ENCODE measurements at places on chromosomes 7 and 10. TPM values are rescaled to one million over a fixed set of nuclear protein-coding genes. Genes with fewer than 3 reads are reported as not detected.
A peak's percentile ranks its signal among the peaks of the same experiment; 100 is the strongest.

MSMB gene
- total RNA-seq, result not detected

COL28A1 gene
- total RNA-seq, result 0.19 TPM

LIPM gene
- total RNA-seq, result not detected

SPAM1 gene
- total RNA-seq, result not detected

TAF6 gene
- 63.7 TPM for total RNA-seq

WASHC2C gene
- total RNA-seq, result 24.2 TPM

DNA sequence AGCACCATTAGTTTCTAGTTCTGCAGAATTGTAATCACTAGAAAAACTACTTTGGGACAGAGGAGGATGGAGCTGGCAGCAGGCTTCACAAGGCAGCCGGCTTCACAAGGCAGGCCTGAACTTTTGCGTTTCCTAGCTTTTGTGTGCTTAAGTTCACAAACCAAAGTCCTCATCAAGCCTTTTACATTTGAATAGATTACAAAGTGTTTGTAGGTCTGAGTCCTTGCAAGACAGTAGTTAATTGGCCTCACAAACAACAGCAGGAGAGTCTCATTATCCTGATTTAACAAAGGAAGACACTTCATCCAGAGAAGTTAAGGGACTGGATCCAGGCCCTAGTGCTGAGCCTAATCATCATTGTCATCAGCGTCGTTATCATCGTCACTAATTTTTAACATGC, 147.8 kb upstream of the AUTS2 start:
- no peak for DNase-seq
- H3K4me3 ChIP-seq, result no peak overlapping the region
- no peaks in the 10 kb centered on the region for H3K4me1 ChIP-seq
- no peaks in the 10 kb centered on the region for H3K36me3 ChIP-seq
- no peak overlapping the region for H3K27ac ChIP-seq

DNA sequence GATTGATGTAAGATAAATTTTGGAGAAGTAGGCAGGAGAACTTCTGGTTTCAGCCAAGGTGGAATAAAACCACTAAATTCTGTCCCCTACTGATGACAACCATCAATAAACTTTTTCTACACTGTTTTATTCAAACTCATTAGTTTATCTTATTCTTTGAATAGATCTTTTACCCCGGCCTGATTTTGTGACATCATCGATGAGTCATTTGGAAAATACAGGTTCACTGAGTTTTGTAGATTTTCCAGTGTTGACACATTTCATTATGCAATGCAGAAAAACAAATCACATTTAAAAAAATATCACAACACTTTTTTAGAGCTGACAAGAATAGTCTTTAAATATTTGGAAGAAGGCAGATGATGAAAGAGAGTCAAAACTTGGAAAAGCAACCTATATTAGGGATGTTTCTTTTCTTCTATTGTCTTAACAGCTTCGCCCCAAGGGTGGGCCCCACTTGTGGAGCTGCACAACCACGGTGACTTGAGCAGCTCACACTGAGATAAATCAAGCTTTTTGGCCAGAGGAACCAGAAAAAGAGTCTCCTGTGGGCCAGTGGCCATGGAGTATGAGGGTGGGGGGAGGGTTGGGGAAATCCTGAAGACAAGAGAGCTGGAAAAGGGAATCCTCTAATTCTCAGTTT, 112.8 kb downstream of the PTEN start:
- no peaks in the 10 kb centered on the region for H3K27me3 ChIP-seq
- no peaks in the 10 kb centered on the region for H3K36me3 ChIP-seq
- H3K27ac ChIP-seq, result no peak overlapping the region
- no peak overlapping the region for H3K4me3 ChIP-seq

DNA sequence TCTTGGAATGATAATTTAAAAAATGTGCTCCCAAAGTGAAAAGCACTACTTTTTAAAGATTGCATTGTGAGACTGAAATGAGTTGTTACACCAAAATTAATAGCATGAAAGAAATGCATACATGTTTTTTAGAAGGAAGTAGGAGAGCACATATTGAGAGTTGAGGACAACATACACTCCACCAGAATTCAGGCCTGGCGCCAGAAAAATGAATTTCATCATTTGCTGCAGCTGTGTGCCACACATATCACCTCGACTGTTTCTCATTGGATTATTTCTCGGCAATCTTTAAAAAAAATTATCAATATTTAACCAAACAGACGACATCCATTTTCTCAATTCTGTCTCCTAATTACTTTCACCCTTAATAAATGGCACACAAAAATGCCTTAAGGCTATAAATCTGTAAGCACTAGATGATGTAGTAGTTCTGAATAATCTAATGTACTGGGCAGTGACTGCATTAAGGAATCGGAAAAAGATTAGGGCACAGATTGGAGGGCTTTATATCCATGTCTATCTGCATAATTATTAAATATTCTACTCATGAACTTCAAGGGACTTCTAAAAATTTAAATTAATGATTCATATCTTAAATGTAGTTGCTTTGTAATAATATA, 590.4 kb downstream of the NXPH1 start:
- no peak overlapping the region for H3K27ac ChIP-seq
- no peaks in the 10 kb centered on the region for H3K4me1 ChIP-seq

GRCh38 chr10:116608686-116609594, 11.8 kb upstream of the PNLIPRP2 start:
- H3K4me1 ChIP-seq, result no peaks in the 10 kb centered on the region
- no peak for DNase-seq
- H3K27ac ChIP-seq, result no peak overlapping the region
- peaks cover 18% of the 10 kb centered on the region for H3K27me3 ChIP-seq

- no peak overlapping the region for H3K27ac ChIP-seq
- DNase-seq, result no peak
- H3K27me3 ChIP-seq, result no peaks in the 10 kb centered on the region
- no peaks in the 10 kb centered on the region for H3K4me1 ChIP-seq
- H3K36me3 ChIP-seq, result no peaks in the 10 kb centered on the region
Measured at GRCh38 chr10:78588194-78588811, 480.5 kb upstream of the ZMIZ1 start.

DNA sequence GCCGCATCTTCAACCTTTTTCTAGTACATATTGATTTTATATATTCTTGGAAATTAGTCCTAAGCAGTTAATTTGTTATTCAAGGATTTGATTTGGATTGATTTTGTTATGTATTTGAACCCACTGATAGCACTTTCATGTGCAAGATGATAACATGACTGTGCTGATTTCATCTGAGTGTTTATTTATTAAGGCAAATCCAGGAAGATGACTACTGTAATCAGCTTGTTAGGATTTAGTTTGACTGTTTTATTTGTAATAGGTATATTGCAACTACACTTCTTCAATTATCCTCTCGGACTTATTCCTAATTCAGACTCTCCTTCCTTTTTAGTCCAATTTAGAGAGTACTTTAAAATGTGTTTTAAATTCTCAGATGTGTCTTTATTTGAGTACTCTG, 75.1 kb upstream of the PRKG1 start:
- H3K36me3 ChIP-seq, result no peaks in the 10 kb centered on the region
- H3K27ac ChIP-seq, result no peak overlapping the region
- H3K4me3 ChIP-seq, result no peak overlapping the region
- no peaks in the 10 kb centered on the region for H3K4me1 ChIP-seq
- no peak for DNase-seq

GRCh38 chr10:79068203-79068561, 584 bp upstream of the ZMIZ1 start:
- DNase-seq, result peak; percentile 47
- H3K4me3 ChIP-seq, result peak overlapping the region; percentile 76
- no peak overlapping the region for H3K27ac ChIP-seq
- H3K4me1 ChIP-seq, result peaks cover 38% of the 10 kb centered on the region
- H3K36me3 ChIP-seq, result no peaks in the 10 kb centered on the region

GRCh38 chr7:100476903-100477870, 1.8 kb downstream of the TSC22D4 start:
- H3K27ac ChIP-seq, result peak overlapping the region; percentile 78
- peak overlapping the region; percentile 95 for H3K4me3 ChIP-seq
- H3K27me3 ChIP-seq, result no peaks in the 10 kb centered on the region
- DNase-seq, result peak; percentile 77

GRCh38 chr7:155799514-155799913, 12.7 kb downstream of the SHH start:
- no peak overlapping the region for H3K4me3 ChIP-seq
- no peaks in the 10 kb centered on the region for H3K36me3 ChIP-seq
- no peak overlapping the region for H3K27ac ChIP-seq
- DNase-seq, result no peak

DNA sequence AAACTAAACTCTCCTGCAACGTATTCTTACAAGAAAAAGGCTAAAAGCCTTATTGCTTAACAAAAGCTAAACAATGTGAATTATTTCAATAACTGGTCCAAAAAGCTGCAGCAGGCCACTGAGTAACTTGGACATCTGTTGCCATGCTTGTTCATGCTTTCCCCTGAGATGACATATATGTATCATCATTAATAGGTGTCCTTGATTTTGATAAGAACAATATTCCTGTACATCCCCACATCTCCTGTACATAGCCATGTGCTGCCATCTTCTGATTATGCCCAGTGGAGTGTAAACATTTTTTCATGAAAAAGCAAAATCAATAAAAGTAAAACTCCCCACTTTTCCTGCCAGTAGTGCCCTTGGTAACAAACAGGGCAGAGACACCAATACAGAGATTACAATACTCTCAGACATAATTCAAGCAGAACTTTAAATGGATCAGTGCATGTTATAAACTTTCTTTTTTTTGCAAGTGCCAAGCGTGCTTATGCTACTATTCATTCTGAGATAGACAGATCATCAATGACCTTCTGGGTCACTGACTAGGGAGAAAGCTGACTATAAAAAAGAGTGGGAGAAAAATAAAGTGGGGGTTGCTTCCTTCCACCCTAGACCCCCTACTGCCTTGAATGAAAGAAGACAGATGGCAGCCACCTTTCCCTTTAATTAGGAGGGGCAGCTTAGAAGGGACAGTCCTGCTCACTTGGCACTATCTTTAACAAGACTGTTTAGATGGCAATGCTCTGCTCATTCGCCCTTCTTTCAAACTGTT, 205.5 kb upstream of the KLF14 start:
- H3K4me3 ChIP-seq, result peak overlapping the region; percentile 67
- H3K4me1 ChIP-seq, result peaks cover 90% of the 10 kb centered on the region
- H3K27me3 ChIP-seq, result no peaks in the 10 kb centered on the region
- no peak for DNase-seq

DNA sequence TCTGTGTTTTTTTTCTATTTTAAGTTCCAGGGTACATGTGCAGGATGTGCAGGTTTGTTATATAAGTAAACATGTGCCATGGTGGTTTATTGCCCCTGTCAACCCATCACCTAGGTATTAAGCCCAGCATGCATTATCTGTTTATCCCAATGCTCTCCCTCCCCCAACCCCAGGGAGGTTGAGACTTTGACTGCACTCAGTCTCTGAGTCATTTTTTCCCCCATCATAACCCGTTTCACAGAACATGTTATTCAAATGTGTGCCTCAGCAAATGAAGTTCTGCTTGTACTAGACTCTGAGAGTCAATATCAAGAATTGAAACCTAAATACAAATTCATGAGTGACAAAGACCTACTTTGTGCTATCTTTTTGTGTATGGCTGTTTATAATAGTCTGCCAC, 70.0 kb upstream of the CYP26C1 start:
- H3K27ac ChIP-seq, result peak overlapping the region; percentile 25
- H3K4me1 ChIP-seq, result peaks cover 23% of the 10 kb centered on the region

DNA sequence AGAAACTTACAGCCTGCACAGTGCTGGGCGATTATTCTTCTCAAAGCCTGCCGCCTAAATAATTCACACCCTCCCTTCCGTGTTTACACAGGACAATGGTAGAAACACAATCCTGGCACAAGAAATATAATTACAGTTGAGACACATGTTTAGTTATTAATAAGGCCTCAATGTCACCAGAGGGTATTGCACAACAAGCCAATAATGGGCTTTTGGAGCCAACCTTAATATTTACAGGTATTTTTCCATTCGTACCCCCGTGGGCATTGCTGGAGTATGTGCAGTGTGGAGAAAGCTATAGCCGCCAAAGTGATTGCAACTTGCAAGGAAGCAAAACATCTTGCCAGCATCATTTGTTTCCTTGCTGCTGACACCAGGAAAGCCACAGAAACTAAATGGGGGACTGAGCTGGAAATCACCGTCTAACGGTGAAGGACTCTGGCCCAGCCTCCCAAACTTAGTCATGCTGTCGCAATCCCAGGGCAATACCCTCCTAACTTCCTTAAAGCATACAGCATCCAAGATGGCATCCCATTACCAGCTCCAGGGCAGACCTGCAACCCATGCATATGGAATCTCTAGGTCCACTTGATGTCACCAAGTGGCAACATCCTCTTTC, 8.6 kb downstream of the CALN1 start:
- no peaks in the 10 kb centered on the region for H3K27me3 ChIP-seq
- DNase-seq, result no peak
- H3K4me1 ChIP-seq, result no peaks in the 10 kb centered on the region
- no peak overlapping the region for H3K27ac ChIP-seq
- H3K36me3 ChIP-seq, result no peaks in the 10 kb centered on the region

DNA sequence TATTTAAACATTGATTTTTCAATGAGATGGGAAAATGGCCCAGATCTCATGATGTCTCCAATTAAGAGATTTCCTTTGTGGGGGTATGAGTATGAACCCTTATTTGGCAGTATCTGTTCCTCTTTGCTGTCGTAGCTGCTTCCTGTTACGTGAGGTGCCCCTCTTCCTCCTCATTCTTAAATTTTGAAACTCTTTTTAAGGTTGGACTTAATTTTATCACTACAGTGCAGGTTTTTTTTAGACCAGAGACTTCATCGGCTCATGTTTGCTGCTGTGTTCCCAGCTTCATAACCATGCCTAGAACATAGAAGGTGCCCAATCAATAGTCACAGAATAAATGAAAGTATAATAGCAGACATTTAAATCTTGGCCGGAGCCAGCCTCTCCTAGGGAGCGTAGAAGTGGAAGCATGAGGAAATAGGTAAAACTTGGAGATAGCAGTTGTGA, 2.4 kb downstream of the MIOS start:
- H3K27ac ChIP-seq, result peak overlapping the region; percentile 71
- no peaks in the 10 kb centered on the region for H3K27me3 ChIP-seq
- peaks cover 41% of the 10 kb centered on the region for H3K4me1 ChIP-seq
- H3K36me3 ChIP-seq, result peaks cover 26% of the 10 kb centered on the region

- DNase-seq, result no peak
- H3K4me3 ChIP-seq, result peak overlapping the region; percentile 90
- H3K27ac ChIP-seq, result peak overlapping the region; percentile 95
- peaks cover 20% of the 10 kb centered on the region for H3K36me3 ChIP-seq
- peaks cover 22% of the 10 kb centered on the region for H3K4me1 ChIP-seq
- H3K27me3 ChIP-seq, result no peaks in the 10 kb centered on the region
Measured at GRCh38 chr7:73577627-73578341, 595 bp downstream of the TBL2 start.

- no peaks in the 10 kb centered on the region for H3K27me3 ChIP-seq
- no peaks in the 10 kb centered on the region for H3K36me3 ChIP-seq
- H3K4me1 ChIP-seq, result peaks cover 78% of the 10 kb centered on the region
- H3K4me3 ChIP-seq, result peak overlapping the region; percentile 65
Measured at GRCh38 chr7:158821171-158822031, 7.9 kb downstream of the ESYT2 start.

- H3K36me3 ChIP-seq, result no peaks in the 10 kb centered on the region
- no peak for DNase-seq
- H3K27me3 ChIP-seq, result peaks cover 3% of the 10 kb centered on the region
- no peak overlapping the region for H3K4me3 ChIP-seq
- H3K4me1 ChIP-seq, result no peaks in the 10 kb centered on the region
Measured at GRCh38 chr10:17835688-17836087, 26.5 kb downstream of the MRC1 start.
